Epithelial cell of umbilical artery (primary cell): ENCODE measurements at places on chromosomes 12 and 14. TPM values are rescaled to one million over a fixed set of nuclear protein-coding genes. Genes with fewer than 3 reads are reported as not detected.

ESPL1 gene
- total RNA-seq, result 4.9 and 18.1 TPM in 2 replicates

CYP46A1 gene
- total RNA-seq, result under 0.01 TPM in 1 of 2 replicates, not detected in the other

LRP1 gene
- 4.5 and 5.9 TPM in 2 replicates for total RNA-seq

FZD10 gene
- not detected in 2 replicates for total RNA-seq

SCYL2 gene
- total RNA-seq, result 36.1 and 43.8 TPM in 2 replicates

CCDC38 gene
- total RNA-seq, result not detected in 2 replicates

TXNDC16 gene
- 2.3 and 3.5 TPM in 2 replicates for total RNA-seq

RPL36AL gene
- 287 and 298 TPM in 2 replicates for total RNA-seq

TSPAN19 gene
- not detected in 2 replicates for total RNA-seq

PRKD1 gene
- total RNA-seq, result 5.8 and 7.4 TPM in 2 replicates

MRPL51 gene
- total RNA-seq, result 109 and 117 TPM in 2 replicates

ARHGAP9 gene
- not detected in 2 replicates for total RNA-seq

RARG gene
- total RNA-seq, result 2.9 and 4.3 TPM in 2 replicates

DIO2 gene
- total RNA-seq, result 0.15 TPM in 1 of 2 replicates, not detected in the other

CCDC197 gene
- total RNA-seq, result not detected in 2 replicates

FRMD6 gene
- 90.9 and 103 TPM in 2 replicates for total RNA-seq

SLC38A4 gene
- 0.65 TPM in 1 of 2 replicates, not detected in the other for total RNA-seq

A2M gene
- total RNA-seq, result 3.5 and 6.5 TPM in 2 replicates

ARMH4 gene
- total RNA-seq, result 0.15 and 1.6 TPM in 2 replicates

RNASE1 gene
- total RNA-seq, result 33.5 and 51.7 TPM in 2 replicates
